ENCODE measurements at places on chromosomes 7 and 10.
A peak's percentile ranks its signal among the peaks of the same experiment; 100 is the strongest.

GRCh38 chr10:62992145-62992721 lies 140.9 kb upstream of the NRBF2 start:
- no peak for DNase-seq

GRCh38 chr10:4437791-4438190 lies 388.2 kb upstream of the AKR1E2 start:
- DNase-seq: no peak

GRCh38 chr10:20712774-20713173 lies 184.3 kb downstream of the NEBL start:
- no peak for DNase-seq

DNA sequence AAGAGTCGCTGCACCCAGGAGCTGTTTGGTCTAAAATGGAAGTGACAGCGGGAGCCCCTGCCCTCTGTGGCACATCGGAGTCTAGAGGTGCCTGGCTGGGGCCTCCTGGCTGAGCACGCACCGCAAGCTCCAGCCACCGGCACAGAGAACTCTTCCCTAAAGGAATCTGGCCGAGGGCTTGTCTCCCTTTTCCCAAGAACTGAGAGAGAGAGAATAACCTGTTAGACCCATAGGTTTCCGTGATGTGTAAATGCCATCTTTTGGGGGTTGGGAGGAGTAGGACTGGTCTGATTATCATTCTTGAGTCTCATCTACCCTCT lies 47.3 kb downstream of the PROSER2 start:
- DNase-seq: no peak

- no peak for DNase-seq
These were observed 66.9 kb downstream of the STK17A start for GRCh38 chr7:43649755-43650274.

DNA sequence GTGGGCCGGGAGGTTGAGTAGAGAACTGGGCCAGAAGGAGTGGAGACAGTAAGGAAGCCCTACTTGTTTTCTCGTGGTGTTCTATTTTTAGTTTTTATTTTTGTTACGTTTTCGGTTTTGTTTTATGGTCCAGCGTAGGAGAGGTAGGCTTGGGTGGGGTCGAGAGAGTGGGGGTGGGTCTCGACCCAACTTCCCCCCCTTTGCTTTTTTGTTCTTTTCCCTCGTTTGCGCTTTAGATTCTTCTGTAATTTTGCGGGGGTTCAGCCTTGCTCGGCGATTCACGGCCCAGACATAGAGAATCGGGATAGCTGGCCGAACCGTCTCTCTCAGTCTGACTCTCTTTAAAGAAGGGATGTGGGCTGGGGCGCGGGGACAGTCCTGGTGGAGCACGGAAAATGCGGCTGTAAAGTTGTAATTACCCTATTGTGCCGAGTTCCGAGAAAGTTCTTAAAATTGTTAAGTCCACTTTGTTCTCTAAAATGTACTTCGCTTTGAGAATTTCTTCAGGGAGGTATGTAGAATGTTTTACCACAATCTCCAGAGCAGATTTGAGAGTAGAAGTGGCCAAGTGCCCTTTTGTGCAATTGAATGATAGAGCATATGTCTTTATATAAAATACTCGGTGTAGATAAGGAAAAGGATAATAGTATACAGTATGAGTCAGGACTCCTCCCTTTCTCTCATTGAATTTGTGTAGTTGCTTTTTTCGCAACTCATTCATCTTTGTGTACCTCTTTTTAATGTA lies 816 bp downstream of the DMTF1 start:
- peak; percentile 80 for DNase-seq

GRCh38 chr10:86017841-86018734 lies 348.5 kb downstream of the GRID1 start:
- DNase-seq: peak; percentile 42

- no peak for DNase-seq
These were observed 4.7 kb downstream of the DDX56 start for GRCh38 chr7:44568771-44569560.

GRCh38 chr7:131664570-131664969 lies 108.1 kb upstream of the PODXL start:
- no peak for DNase-seq

DNA sequence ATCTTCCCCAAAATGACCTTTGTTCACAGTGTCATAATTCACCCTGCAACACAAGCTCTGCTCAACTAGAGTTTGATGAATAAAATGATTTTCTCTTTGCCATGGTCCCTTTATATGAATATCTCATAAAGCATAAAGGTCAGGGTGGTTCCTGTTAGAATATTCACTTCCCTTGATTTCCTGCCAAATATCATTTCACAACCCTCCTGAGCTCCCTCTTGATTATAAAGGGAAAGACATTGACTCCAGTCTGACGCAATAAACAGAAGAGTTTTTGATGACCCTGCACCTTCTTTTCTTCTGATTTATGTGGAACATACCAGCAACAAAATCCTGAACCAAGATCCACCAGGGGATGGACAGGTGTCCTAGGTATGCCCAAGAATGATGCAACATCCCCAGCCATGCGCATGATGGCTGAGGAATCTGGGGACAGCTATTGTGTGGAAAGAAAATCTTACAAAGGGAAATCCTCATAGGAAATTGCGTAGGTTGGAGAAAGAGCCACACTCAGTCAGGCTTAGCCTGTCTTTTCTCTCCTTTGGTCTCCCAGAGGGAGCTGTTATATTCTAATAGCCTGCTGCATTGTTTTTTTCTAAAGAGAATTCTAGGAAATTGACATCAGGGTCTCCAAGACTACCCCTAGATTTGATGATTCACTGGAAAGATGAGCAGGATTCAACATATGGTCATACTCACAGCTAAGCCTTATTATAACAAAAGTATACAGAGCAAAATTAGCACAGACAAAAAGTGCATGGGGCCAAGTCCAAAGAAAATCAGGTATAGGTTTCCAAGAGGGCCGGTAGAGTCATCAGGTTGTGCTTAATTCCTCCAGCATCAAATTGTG lies 18.8 kb downstream of the IFIT3 start:
- peak; percentile 14 for DNase-seq

DNA sequence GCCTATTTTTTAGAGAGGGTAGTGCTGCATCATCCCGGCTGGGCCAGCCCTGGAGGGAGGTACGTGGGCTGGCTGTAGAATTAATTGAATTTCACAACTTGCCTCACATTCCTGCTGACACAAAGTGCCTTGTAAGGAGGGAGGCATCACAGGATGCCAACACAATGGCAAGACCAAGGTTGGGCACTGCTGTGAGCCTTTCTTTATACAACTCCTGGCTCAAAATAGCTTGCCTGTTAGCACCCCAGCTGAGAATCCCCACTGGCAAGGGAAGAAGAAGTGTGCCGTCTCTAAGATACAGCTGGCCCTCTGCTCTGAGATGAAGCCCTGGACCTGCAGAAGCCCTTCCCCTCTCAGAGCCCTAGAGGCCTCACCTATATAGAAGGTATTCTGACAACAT lies 873.9 kb downstream of the GRID1 start:
- peak; percentile 68 for DNase-seq

DNA sequence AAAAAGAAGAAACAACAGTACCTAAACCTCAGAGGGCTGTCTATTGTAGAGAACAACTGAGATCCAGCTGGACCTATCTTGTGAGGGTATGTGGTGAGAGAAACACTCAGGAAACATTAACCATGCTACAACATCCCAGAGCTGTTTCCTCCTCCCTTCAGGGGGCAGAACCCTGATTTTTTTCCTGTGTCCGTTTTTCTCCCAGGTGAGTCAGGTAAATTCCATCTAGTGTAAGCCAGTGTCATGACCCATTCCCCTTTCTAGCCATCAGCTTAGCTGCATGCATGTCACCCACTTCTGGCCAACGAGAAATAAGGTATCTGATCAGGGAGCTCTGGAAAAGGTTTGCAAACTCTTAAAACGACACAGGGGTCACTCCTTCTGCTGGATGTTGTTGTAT lies 103.8 kb downstream of the DNMBP start:
- DNase-seq: no peak

DNA sequence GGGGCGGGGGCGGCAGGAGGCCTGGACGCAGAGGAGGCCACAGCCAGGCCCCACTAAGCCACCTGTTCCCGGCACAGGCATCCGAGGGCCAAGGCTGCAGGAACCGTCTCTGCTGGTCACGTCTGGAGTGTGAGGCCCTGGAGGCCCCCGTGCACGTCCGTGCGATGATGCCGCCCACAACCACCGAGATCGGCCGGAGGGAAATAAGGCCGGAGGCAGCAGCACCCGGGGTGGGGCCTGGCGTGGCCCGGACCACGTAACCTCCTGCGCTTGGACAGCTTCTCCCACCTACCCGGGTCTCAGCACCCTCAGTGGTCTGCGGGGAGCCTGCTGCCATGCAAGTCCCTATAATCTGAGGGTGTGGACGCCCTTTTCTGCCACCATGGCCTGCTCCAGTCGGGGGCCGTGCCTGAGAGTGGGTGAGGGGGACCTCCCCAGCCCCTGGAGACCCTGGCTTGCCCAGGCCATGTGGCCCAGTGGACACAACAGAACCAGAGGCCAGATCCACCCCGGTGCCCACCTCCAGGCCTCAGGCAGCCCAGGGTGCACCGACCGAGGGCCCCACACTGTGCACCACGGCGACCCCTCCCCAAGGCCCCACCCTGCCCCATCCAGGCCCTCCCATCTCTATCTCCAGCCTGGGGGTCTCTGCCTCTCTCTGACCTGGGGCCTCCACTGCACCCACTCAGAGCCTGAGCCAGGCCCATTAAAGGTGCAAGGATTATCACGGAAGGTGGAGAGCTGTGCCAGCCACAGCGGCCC lies 83.1 kb downstream of the PDGFA start:
- no peak for DNase-seq

- no peak for DNase-seq
These were observed 62.8 kb downstream of the ADARB2 start for GRCh38 chr10:1674501-1674900.

- no peak for DNase-seq
These were observed 5.6 kb upstream of the ZNF518A start for GRCh38 chr10:96124230-96125141.

DNA sequence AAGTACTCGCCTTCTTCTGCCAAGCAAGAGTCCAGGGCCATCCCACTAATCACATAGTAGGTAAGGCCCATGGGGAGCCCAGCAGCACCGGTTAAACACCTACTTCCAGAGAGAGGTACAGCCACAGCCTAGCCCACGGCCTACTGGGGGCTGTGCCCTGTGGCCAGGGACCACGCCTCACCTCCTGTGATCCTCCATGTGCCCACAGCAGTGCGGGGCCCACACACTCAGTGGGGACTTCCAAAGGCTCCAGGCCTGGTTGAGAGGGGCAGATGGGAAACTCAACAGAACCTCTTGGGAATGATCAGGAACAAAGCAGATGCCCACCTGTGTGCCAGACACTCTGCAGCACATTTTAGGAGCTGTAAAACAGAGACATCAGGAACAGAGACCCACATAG lies 19.7 kb downstream of the AFAP1L2 start:
- DNase-seq: no peak

GRCh38 chr10:3412646-3413045 lies 240.1 kb upstream of the PITRM1 start:
- DNase-seq: no peak

DNA sequence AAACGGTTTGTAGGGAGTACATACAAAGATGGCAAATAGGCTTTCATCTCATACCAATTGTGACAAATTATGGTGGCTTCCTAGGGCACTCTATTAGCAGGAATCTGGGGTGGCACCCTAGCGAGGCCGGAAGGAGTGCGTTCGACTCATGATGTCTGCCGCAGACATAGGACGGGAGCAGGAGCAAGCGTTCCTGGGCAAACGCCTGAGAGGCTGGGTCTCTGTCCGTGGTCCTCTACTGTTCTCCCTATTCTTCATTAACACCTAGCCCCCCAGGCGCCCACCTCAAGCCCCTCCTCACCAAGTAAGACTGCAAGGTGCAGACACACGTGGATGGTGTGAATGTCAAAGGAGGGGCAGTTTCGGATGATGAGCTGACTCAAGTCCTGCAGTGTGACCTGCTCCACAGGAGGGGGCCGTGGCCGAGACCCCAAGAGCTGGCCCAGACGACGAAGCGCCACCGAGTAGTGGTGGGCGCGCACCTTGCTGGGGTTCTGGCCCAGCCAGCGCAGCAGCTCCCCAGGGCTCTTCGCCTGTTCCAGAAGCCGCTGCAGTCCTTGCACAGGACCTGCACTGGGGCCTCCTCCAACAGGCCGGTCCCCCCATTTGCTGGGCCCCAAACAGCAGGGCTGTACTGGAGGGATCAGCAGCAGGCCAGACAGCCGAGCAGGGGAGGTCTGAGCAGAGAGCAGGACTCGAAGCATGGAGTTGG lies 1.3 kb downstream of the FASTK start:
- no peak for DNase-seq

DNA sequence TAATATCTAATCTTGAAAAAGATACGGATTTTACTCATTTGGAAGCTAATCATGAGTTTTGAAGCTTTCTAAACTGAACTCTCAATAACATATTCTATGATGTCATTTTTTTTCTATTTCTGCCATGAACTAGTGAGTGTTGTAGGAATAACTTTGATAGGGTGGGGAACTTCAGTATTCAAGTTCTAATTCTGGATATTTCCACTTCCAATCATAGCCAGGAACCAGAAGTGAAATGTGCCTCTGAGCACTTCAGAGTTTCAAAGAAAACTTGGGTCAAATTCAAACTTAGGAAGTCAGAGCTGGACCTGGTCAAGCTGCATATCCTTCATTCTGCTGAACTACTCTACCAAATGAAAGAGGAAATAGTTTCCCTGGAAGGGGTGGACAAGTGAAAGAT lies 847 bp downstream of the AGMO start:
- no peak for DNase-seq

- no peak for DNase-seq
These were observed 236.9 kb upstream of the CELF2 start for GRCh38 chr10:10780746-10781145.

GRCh38 chr7:133275446-133276095 lies 22.7 kb downstream of the EXOC4 start:
- no peak for DNase-seq

DNA sequence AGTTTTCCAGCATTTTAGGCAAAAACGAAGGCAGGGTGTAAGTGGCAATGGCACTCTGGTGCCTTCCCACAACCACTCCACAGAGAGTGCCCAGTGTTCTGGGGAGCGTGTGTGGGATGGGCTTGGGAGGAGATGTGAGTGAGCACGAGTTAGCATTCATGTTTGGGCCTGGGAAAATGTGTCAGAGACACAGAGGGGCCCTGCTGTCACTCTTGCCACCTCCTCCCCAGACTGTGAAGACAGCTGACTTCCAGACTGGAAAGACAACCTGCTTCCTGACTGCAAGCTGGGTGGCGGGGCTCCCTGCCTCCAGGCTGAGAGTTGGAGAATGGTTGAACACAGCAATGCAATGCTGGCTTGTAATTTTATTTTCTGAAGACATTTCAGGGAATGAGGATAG lies 454.5 kb upstream of the ZMIZ1 start:
- no peak for DNase-seq

DNA sequence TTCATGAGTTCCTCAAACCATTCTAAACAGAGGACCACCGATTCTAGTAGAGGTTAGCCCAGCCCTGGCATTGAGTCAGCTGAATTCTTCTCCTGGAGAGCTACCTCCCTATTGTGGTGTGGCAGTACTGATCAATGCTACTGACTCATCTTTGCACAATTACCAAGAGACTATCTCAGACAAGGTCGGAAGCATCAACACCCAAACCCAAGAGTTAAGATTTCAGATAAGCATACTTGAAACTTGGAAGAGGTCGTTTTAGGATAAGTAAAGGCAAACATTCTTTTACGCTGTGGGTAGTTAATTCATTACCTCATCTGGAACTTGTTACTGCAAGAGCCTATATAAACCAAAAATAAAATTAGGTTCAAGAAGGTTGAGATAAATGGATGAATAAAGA lies 154.6 kb upstream of the NRBF2 start:
- no peak for DNase-seq

GRCh38 chr7:15891151-15891881 lies 204.8 kb upstream of the MEOX2 start:
- no peak for DNase-seq

- no peak for DNase-seq
These were observed 134.2 kb downstream of the CHN2 start for GRCh38 chr7:29328811-29329210.

- peak; percentile 61 for DNase-seq
These were observed at the start of gene SFMBT2 for GRCh38 chr10:7410862-7411670. TSS of gene SFMBT2 (minus strand) at chr10:7411034. CDS start at chr10:7381898, 29,136 bp downstream.
